Stimulated activated CD8-positive, alpha-beta memory T cell treated with anti-CD3 and anti-CD28 coated beads, Interleukin-7, amount 100 ng/mL, for 1 hour (primary cell): ENCODE measurements at places on chromosomes 3 and 15.

DNA sequence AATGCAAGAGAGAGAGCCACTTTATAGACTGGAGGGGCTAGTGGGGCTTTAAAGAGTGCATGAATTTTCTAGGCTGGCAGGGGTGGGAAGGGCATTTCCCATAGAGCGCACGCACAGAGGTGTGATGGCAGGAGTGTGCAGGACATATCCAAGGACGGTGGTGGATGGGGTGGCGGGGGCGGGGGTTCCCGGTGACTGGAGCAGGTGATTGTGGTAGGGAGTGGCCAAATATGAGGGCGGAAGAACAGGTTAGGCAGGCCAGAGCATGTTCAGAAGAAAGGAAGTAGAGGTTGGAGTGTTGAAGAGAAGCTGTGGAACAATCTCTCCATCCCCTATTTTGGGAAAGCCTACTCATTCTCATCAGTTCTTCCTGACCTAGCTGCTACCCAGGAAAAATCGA, 18.1 kb downstream of the FAM81A start:
- DNase-seq = no peak

DNA sequence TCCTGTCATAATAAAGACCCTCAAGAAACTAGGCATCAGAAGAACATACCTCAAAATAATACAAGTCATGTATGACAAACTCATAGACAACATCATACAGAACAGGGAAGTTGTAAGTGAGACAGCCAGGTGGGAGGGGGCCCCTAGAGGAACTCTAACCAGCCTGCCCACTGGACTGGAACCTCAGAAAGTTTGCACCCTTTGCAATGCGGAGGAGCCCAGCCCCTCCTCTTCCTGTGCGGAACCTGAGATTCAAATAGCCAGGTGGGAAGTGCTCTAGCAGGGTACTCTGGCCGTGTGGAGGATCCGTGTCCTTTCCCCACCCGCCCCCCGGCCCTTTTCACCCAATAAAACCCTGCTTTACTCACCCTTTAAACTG, 387.0 kb upstream of the CBLB start:
- no peak for DNase-seq

GRCh38 chr3:105688821-105689220, 180.0 kb downstream of the CBLB start:
- DNase-seq = no peak

- DNase-seq = no peak
Observed at GRCh38 chr3:30680789-30681648, 74.6 kb downstream of the TGFBR2 start.

GRCh38 chr15:74517096-74517495, 23.9 kb upstream of the ARID3B start:
- DNase-seq = no peak

DNA sequence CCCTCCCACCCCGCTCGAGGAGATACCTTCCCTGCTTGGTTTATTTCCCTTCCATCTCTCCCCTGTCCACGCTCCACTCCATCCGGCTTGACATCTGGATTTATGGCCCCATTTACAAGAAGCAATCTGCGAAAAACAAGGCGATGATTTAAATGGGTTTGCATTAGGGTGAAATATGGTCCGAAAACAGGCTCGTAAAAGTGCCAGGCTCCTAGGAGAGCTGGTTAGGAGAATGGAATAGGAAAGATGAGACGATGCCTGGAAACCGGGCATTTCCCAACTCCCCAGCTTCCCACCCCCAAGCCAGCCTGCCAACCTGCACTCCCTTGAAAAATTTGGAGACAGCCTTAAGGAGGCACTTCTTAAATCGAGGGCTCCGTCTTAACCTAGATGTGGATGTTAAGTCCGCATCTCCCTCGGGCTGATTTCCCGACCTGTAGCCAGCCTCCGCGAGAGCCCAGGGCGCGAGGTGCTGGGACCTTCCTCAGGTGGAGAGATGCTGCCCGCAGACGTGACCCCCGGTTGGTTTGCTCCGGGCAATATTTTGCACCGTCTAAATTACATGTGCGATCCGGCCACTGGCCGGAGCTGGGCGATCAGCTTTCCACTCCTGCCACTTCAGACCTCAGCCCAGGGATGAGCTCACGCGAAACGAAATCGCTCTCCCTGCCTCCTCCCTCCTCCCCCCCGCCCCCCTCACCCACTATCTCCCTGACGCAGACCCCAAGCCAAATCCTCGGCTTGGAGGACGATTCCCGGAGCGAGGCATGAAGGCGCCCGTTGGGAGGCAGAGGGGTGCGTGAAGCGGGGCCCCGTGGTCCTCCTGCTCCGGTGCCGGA, 1.3 kb downstream of the GRM7 start:
- DNase-seq = no peak

DNA sequence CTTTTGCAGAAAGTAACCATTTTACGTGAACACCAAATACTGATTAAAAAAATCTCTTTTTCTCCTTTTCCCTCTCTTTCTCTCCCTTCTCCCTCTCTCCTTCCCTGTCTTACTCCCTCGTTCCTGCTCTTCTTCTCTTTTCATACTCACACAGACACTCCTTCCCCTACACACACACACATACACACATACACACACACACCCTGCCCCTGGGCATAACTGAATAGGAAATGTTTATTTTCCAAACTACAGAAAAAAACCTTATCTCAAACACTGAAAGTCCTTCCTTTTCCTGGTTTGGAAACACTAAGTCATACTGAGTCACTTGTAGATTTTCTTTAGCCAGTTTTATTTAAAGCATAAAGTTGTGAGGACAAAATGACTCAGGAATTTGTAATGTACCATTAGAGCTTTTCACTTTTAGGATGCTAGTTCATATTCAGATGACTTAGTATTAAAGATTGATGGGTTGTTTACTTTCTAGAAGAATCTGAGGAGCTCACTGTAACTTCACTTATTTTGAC, 62.4 kb downstream of the MBNL1 start:
- no peak for DNase-seq

DNA sequence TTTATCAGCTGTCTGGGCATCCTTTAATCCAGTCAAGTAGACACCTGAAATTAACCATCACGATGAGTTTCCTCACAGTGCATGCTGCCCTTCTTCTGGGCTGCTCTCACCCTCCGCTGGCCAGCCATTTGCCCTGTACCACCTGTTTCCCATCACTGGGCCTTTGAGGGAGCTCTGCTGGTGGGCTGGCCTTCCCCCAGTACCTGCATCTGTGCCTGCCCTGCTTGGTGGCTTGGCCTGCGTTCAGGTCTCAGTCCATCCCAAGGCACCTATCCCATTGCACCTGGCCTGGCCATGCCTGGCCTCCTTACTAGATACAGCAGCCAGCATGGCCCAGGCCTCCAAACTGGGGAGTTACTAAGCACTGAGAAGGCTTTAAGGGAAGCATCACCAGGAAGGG, 413.2 kb downstream of the NTRK3 start:
- no peak for DNase-seq

DNA sequence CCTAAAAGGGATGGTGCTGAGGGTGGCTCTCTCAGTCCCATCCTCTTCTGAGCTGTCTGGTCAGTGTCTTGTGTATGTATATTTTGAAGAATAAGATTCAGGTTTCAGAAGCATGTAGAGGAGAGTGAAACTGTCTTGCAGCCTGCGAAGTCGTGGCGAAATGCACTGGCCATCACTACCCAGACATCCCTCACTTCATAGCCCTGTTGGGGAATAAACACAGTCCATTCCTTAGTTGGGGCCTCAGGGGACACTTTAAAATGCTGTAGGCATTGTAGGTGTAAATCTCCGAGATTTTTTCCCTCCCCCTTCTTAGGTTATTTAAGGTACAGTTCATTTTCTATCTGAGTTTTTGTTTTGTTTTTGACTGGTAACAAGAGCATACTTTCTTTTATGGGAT, 93.8 kb downstream of the DNASE1L3 start:
- no peak for DNase-seq

DNA sequence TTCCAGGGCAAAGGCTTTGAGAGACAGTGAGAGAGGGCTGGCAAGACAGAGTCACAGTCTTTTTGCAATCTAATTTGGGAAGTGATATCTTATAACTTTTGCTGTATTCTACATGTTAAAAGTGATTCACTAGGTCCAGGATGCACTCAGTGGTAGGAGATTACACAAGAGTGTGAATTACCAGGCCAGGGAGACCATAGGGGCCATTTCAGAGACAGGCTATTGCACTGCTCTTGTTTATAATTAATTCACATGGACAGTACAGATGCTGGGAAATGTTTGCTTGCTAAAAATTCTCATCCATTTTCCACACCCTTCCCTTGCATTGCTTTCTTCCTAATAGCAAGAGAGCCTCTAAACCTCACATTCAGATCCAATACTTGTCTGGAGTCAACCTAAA, 22.6 kb upstream of the POMGNT2 start:
- no peak for DNase-seq

DNA sequence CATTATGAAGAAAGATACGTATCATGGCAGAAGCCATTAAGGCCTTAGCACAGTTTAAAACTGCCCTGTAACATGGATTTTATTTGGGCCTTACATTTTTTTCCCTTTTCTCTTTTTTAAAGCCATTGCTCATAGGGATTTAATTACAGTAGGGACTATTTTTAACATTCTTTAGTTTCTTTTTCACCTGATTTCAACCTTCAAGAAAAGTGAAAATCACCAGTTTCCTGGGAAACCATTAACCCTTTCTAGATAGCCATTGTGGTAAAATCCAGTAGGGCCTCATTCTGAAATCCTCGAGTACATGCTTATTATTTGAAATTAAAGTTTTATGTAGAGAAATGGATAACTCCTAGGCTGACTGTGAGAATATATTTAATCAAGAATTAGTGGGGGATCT, 3.1 kb downstream of the SPRED1 start:
- DNase-seq = no peak

DNA sequence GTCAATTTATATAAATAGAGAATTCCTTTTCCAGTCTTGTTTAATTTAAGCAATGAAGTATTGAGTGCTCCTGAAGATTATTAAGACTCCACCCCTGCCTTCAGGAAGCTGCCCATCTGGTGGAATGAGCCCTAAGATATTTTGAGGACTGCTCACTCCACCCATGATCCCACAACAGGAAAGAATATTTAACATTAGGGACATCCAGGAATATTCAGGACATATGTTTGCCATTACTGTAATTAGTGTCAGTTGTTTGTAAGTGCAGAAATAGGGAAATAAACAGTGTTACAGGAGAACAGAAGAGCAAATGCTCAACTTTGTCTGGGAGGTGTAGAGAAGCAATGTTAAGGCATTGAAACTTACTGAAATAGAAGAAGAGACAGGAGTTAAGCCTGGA, 375.0 kb downstream of the ROBO2 start:
- no peak for DNase-seq
